ENCODE measurements at places on chromosomes 3 and 15.
A peak's percentile ranks its signal among the peaks of the same experiment; 100 is the strongest.

DNA sequence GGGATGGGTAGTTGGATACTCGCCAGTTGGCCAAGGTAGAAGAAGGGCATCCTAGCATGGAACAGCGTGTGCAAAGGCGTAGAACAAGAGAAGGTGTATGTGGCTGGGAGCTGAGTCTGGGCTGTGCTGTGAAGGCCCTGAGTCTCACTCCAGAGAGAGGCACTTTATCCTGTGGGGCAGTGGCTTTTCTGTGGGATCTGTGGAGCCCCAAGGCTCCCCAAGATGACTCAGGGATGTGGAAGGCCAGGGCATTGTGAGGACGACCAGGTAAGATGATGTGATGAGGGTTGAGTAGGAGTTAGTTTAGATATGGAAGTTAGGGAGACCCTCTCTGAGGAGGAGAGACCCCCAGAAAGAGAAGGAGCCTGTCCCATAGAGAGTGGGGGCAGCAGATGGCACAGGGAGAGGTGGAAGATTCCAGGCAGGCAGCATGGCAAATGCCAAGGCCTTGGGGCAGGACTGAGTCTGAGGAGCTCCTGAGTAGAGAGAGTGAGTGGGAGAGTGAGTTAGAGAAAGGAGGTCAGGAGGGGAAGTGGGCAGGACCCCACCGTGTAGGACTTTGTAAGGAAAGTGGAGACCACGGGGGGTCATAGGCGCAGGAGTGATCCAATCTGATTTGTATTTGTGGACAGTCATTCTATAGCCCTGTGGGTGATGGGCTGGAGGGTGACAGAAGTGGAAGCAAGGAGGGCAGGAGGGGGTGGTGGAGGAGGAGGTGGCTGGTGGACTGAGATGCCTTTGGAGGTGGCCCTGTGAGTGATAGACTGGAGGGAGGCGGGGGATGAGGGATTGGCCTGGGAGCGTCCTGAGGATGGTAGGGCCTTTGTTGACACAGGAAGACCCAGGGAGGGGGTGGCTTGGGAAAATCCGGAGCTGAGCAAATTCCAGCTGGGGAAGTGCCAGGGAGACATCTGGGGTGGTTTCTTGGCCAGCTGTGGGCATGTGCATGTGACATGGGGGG is 50.3 kb downstream of the FBLN2 start:
- no peak for DNase-seq

DNA sequence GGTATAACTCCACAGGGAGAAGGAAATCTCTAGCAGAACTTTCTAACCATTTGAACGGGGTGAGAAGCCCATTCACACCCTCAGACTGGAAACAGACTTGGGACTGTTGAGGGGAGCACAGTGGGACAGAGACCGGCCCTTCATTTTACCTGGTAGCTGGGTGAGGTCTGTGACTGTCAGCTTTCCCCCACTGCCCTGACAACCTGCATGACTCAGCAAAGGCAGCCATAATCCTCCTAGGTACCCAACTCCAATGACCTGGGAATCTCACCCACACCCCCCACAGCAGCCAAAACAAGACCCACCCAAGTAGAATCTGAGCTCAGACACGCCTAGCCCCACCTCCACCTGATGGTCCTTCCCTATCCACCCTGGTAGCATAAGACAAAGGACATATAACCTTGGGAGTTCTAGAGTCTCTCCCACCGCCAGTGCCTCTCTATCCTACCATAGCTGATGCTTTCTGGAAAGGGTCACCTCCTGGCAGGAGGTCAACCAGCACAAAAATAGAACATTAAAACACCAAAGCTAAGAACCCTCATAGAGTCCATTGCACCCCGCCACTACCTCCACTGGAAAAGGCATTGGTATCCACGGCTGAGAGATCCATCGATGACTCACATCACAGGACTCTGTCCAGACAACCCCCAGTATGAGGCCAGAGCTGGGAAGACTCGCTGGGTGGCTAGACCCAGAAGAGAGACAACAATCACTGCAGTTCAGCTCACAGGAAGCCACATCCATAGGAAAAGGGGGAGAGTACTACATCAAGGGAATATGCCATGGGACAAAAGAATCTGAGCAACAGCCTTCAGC is 28.0 kb downstream of the SENP7 start:
- DNase-seq = no peak

- no peak for DNase-seq
Observed at GRCh38 chr15:96268442-96269204, 61.9 kb upstream of the NR2F2 start.

- DNase-seq = no peak
Observed at GRCh38 chr15:81313686-81314085, 10.3 kb downstream of the STARD5 start.

- no peak for DNase-seq
Observed at GRCh38 chr15:51620641-51621040, 1.9 kb downstream of the DMXL2 start.

GRCh38 chr3:60669636-60670035 is 581.6 kb downstream of the FHIT start:
- DNase-seq = no peak

DNA sequence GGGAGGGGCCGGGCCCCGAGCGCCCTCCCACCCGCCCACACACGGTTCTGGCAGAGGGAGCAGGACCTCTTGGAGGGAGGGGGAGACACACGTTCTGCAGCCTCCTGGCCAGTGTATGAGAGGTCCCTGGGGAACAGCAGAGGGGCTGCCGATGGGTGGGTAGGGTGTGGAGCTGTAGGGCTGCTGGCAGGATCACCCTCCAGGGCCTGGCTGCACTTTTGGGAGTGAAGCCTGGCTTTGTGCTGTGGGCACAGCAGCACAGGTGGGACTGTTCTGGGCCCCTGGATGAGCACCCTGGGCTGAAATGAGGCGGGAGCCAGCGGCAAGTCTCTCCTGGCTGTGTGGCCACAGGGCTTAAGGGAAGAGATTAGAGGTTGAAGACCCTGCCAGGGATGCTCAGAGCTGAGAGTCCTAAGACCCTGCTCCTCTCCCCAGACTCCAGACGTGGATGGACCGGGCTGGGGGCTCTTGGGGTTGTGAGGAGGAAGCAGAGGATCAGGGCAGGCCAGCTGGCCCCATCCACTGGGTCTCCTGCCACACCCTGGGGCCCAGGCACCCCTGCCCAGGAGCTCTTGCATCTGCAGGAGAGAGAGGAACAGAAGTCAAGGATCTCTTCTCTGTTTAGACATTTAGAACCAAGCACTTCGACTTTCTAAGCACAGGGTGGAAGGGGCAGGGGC is 45.2 kb downstream of the RGMA start:
- DNase-seq = no peak

DNA sequence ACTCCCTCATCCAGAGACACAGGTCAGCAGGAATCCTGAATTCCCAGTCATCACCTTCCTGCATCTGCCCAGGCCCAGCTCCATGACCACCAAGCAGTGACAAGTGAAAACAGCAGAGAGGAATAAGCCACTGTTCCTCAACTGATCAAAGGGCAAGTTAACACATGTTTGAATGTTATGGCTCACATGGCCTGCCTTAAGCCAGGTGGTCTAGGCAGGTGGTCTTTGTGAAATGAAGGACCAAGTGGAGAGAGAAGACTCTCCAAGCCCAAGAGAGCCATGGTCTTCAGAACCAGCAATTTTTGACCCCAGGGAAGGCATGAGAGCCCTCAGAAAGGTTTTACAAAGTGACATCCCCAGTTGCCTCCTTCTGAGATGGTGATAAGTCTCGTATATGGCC is 161.8 kb downstream of the EPHB1 start:
- no peak for DNase-seq

- no peak for DNase-seq
Observed at GRCh38 chr3:52002748-52003147, 7.1 kb upstream of the RPL29 start.

DNA sequence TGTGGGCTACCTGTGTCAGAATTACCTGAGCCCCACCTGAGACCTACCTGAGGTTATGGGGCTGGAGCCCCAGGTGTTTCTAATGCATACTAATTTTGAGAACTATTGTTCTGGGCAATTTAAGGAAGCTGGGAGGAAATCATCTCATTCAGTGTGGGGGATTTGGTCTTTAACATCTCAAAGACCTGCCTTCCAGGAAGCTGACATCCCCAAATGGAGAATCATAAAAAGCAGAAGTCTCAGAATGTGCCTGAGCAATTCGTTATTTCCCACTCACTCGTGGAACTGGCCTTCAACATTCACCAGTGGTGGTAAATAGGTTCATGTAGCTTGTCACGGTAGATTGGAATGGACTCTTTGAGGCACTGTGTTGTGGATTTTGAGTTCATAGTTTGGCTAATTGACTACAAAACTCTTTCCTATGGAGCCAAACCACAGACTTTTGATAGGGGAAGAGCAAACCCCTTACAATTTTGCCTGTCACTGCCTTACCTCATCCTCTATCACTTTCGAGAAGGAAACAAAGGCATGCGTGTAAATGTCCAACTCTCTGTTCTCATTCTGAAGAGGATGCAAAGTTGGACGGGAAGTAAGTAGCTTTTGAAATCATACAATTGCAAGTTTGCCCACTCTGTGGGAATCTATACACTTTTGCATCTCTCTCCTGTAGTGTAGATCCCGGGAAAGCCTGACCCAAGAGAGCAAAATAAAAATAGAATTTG is 521.0 kb upstream of the MDFIC2 start:
- no peak for DNase-seq

GRCh38 chr3:99700631-99701268 is 62.4 kb downstream of the COL8A1 start:
- DNase-seq = no peak

DNA sequence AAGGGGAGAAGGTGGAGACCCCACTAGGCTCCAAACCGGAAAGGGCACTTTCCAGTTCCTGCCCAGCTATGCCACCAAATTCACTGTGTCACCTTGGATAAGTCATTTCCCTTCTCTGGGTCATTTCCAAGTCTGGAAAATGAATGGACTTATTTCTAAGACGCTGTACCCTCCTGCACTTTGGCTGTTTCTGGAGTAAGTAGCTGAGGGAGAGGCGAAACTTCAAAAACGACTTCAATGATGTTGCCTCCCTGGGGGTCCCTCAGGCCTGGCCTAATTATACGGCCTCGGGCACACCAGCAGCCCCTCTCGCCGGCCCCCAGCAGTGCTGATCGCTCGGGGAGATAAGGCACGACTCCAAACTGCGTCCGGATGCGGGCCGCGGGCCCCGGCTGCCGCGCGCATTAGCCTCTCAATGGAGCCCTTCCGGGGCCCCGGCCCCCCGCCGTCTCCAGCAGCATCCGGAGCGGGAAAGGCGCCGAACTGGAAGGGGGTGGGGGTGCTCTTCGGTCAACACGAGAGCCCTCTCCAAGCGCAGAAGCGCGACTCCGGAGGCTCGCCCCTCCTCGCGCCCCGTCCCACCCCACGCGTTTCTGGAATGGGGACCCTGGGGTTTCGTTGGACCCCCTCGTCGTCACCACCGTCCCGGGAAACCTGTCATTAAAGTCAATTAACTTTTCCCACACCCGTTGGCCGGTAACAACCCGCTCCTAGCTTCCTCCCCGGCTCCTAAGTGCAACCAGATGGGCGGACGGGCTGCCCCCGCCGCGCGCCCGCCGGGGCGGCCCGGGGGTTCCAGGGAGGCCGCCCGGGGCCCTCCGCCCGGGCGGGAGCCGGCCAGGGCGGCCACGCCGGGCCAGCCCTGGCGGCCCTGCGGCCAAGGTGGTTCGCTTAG is 4.8 kb downstream of the HES1 start:
- peak; percentile 8 for DNase-seq

GRCh38 chr3:28598165-28598564 is 249.5 kb upstream of the AZI2 start:
- DNase-seq = no peak

DNA sequence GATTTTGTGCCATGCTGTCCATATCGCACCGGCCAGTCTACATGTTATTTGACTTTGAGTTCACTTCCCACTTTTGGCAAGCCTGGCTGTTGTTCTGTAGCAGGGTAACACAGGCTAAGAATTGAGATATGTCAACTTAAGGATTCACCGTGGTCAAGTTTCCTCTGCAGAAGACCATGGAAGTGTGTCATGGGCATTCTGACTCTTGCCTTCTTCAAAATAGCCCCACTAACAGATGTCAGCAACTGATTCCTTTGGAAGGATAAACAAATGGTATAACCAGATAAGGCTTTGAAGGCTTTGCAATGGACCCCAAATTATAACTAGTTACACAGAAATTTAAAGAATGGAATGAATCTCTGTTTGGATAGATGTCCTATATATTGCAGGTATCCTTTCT is 20.1 kb upstream of the CD47 start:
- no peak for DNase-seq

DNA sequence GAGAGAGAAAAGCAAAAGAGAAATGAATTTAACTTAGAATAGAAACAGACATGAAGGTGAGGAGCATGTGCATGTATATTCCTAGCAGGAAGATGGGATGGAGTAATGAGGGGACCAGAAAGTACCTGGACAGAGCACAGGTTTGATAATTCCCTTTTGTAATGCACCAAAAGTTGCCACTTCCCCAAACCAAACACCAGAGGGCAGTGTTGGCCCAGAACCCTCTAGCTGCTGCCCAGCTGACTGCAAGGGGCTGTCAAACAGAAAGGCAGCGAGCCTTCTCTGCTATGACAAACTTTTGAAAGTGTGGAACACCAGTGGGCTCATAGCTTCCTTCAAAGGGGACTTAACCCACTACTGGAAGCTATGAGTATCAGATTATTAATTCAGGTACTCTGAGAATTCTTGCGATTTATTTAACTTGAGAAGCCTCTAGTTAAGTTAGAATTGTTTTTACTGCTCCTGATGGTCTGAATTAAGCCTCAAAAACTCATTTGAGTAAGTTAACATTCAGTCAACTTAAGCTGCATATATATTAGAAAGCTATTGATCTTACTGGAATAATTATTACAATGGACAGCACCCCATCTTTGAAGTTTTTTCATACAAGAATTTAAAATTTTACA is 234.9 kb downstream of the NEK10 start:
- DNase-seq = peak; percentile 51

DNA sequence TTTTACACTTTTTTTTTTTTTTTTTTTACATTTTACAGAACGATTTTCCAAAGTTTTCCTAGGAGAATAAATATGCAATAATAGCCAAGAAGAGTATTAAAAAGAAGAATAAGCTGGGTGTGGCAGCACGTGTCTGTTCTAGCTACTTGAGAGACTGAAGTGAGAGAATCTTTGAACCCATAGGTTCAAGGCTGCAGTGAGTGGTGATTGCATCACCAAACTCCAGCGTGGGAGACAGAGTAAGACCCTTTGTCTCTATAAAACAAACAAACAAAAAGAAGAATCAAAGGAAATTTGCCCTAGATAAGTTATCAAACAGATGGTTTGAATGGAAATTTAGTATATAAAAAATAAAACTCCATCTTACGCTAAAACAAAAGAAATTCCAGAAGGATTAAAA is 13.3 kb downstream of the XRN1 start:
- DNase-seq = no peak

GRCh38 chr15:71611553-71612396 is 198.6 kb upstream of the NR2E3 start:
- DNase-seq = no peak

- no peak for DNase-seq
Observed at GRCh38 chr3:177249203-177249602, 51.9 kb upstream of the TBL1XR1 start.

DNA sequence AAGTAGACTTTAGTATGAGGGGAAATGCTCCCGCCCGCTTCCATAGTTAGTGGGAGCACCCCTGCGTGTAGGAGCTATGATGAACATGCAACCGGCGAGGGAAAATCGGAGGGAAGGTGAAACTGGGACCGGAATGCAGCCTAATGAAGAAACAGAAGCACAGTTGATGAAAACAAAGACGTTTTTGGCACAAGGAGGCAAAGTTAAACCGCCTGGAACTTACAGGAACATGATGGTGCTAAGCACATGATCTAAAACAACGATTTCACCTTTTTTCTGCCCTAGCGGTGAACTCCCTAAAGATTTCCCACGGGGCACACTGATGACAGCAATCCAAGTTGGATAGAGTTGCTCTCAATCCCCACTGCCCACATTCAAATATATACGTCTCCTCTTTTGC is 49.4 kb upstream of the SPATA12 start:
- DNase-seq = no peak
